ENCODE measurements at places on chromosomes 7 and 10. TPM values are rescaled to one million over a fixed set of nuclear protein-coding genes. Genes with fewer than 3 reads are reported as not detected.

- no peak for DNase-seq
These were observed 65.0 kb upstream of the IL6 start for GRCh38 chr7:22662036-22662435.

DNA sequence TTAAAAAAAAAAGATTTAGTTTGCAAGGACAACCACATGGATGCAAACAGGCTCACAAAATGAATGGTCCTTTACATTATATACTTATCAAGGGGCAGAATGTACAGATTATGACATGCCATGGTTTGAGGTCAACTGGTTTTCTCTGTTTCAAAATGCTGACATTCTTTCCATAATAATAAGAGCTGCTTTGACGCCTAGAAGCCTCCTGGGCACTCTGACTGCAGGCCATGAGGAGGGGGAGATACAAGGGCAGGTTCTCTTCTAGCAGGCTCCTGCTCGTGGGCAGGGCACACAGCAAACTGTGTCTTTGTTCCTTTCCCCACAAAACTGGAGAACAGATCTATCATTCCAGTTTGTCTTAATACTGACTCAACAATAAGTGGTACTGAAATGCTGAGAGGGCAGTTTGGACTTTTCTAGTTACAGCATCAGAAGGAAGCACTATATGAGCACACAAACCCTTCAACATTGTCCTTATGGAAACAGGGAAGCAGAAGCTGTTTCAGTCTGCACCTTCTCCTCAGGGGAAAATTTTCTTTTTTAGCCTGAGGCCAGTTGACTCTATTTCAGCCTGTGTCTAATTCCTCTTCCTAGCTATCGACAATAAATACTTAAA, 314.9 kb upstream of the AOAH start:
- no peak for DNase-seq

GRCh38 chr10:46247808-46248569, 38.8 kb upstream of the ANTXRL start:
- DNase-seq: no peak

DNA sequence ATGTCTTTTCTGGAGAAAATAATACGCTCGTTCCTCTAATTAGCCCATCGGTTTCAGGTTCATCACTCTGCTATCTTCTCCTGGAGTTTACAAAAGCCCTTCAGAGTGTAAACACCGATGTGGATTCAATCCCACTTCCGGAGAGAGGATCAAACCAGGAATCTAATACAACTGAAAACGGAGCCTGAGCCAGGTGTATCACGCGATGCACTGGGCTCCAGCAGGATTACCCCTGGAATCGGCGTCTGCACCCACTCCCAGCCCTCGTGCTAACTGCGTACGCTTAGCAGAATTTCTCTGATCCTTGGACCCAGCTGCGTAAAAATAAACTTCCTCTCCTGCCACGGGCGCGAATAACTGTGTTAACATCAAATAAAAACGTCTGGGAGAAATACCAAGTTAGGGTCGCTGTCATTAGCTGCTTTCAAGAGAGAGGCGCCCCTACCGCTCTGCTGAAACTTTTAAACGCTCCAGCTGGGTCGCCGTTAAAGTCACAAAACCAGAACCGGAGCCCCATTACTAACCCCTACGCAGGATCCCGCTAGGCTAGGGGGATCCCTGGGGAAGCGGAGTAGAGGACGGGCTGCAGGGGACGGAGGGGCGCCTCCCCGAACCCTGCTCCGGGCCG, 502 bp downstream of the ZNF3 start:
- no peak for DNase-seq

GRCh38 chr7:129707910-129708499, 96.5 kb downstream of the NRF1 start:
- no peak for DNase-seq

DNA sequence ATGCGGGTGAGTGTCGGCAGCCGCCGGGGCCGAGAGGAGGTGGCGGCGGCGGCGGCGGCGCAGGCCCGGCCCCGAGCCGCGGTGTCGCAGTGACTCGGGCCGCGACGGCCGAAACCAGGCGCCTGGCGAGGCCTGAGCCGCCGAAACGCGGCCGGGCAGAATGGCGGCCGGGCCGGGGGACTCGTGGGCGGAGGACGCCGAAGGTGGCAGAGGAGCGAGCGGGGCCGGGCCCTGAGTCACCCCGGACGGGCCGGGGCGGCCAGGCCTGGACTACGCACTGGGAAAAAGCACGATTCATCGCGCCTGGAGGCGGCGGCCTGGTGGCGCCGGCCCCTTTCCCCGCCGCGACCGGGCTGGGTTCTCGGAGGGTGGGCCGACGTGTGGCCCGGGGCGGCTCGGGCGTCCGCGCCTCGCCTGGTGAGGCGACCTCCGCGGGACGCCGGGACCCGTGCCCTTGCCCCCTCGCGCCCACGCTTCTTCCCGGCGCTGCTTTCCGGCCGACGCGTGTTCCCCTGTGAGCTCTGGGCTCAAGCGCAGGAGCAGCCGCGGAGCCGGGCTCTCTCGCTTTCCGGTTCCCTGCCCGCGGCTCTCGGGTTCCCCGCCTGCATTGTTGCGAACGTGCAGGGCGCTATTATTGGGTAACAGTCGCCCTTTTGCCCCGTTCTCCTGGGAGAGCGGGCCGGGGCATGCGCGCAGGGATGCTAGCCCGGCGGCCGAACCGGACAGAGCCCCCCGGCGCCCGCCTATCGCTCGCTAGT, 500 bp downstream of the CUL1 start:
- DNase-seq: peak; percentile 46

DNA sequence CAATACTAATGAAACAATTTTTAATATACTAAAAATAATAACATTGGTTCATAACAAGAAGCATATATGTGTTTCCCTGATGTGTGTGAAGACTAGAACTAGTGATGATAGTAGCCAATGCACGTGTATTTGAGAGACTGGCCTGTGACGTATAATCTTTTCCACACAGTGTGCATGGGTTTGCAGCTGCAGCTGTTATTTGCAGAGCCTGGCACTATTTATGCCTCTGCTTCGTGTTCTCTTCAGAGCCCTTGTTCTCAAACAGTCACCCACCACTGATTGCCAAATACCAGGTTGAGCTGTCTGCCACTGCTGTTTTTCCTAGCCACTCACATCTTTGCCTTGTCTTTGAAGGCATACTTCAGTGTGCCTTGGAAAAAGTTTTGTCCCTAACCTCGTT, 531.7 kb downstream of the ETV1 start:
- no peak for DNase-seq

GRCh38 chr10:34760606-34761005, 54.5 kb downstream of the PARD3 start:
- no peak for DNase-seq

DNA sequence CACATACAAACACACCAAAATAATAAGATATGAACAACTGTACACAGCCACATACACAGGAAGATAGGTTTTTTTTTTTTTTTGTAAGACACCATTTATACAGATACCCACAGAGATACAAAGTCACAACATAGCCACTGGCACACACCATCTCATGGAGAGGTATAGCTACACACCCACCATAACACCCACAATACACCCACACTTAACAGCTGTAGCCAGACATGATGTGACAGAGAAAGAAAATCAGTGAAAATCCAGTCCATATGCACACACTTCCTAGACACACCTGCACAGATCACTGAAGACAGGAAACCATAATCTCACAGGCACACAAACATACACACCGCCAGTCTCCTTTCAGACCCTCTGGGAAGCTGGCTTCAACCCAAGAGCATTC, 62.4 kb upstream of the PAX2 start:
- DNase-seq: no peak

- no peak for DNase-seq
These were observed 823.1 kb downstream of the SORCS1 start for GRCh38 chr10:106341356-106341755.

DNA sequence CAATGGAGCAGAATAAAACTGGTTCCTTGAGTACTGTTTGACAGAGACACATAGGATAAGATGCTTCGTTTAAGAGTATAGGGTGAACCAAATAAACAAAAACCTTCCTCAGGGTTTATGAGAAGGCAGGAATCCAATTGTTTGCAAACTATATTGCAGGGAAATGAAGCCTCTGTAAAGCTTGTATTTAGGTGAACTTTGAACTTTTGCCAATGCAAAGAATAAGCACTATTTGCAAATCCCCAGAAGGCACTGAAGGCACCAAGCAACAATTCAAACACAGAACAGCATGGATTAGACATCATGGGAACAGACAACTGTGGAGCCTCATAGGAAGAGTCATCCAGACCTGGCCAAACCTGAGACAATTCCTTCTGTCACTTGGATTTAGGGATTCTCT, 47.1 kb upstream of the WASL start:
- no peak for DNase-seq

- no peak for DNase-seq
These were observed 18.2 kb downstream of the DNAJC12 start for GRCh38 chr10:67819768-67820204.

GRCh38 chr7:81161451-81162075, 242.7 kb upstream of the SEMA3C start:
- no peak for DNase-seq

DNA sequence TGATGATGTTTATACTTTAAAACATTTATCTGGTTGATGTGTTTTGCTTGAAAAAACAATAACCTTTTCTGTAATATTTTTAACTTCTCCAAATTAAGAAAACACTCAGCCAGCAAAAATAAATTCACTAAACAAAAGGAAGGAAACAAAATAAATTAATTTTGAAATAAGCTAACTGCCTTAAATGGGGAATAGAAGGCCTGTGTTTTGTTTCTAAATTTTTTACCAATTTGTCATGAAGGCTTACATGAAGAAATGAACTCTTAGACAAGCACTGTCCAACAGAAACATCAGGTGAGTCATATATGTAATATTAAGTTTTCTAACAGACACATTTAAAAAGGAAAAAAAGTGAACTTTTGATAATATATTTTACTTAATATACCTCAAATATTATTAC, 68.5 kb downstream of the LRRN3 start:
- no peak for DNase-seq

DNA sequence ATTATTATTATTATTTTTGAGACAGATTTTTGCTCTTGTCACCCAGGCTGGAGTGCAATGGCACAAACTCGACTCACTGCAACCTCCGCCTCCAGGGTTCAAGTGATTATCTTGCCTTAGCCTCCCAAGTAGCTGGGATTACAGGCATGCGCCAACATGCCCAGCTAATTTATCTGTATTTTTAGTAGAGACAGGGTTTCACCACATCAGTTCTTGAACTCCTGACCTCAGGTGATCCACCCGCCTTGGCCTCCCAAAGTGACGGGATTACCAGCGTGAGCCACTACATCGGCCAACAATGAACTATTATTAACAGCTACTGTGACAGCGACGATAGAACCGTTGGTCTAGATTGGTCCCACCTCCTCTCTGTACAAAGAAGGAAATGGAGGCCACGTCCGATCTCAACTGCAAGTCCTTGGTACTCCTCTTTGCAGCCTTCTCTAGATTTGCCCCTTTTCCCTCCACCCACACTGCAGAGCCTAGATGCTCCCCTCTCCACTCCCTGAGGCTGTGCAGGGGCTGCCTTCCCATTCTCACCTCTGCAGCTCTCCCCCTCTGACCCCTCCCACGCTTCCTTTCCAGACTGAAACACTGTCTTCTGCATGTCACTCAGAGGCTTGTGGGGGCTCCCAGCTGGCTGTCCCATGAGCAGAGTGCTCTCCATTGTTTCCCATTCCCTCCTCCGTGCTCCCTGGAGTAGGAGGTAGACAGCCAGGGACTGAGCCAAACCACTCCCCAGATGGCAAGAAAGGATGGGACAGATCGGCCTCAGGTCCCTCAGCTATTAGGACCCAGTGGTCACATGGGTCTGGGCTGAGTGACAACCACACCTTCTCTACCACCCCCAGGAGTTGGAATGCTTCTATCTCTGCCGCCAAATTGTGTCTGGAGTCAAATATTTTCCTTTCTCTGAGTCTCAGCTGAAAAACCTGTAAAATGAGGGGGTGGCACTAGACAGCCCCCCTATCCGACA, 2.3 kb downstream of the LOXL4 start:
- DNase-seq: no peak

GRCh38 chr10:46301721-46302479, 15.1 kb downstream of the ANTXRL start:
- DNase-seq: no peak

GRCh38 chr10:84842593-84842992, 514.2 kb downstream of the CCSER2 start:
- DNase-seq: no peak

DNA sequence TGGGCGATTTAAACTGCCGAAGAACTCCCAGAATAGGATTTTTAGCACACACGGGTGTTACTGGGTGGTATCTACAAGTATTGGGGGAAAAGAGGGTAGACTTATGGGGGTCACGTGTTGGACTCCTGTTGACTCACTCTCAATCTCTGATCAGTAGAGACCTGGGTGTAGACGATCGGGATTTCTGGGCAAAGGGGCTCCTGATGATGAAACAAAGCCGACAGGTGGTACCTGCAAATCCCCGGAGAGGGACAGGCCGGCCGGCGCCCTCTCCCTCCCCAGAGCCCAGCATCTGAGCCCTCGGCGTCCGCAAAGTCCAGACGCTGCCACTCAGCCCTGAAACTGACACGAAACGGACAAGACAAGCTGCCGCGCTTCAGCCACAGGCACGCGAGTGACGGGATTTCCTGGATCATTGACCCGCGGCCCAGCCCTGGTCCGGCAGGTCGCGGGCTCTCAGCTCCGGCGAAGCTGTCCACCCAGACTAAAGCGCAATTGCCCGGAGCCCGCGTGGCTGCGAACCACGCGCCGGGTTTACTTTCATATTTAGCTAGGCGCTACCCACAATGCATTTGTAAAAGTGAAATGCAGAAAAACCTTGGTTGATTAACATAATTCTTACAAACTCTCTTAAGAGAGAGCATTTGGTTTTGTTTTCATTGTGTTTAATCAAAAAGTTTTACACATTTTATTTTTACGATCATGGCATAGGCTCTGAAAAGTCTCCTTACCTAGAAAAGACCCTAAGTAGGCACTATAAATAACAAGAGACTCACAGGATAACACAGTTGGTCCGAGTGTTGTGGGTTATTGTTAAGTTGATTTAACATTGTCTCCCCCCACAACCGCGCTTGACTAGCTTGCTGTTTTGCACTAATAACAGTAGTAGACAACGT, 56.9 kb upstream of the EZH2 start:
- DNase-seq: peak; percentile 52

GRCh38 chr7:102004229-102004628, 186.8 kb downstream of the CUX1 start:
- DNase-seq: no peak

GRCh38 chr10:15789793-15790525, 70.2 kb upstream of the ITGA8 start:
- DNase-seq: no peak

- DNase-seq: no peak
These were observed 1082.9 kb downstream of the LRMDA start for GRCh38 chr10:76514321-76514720.

GRCh38 chr7:127730658-127731276, 78.8 kb downstream of the SND1 start:
- no peak for DNase-seq

Gene CPA2
- total RNA-seq: 0.55 TPM

Gene VSTM4
- total RNA-seq: 2.3 TPM

Gene MEOX2
- total RNA-seq: 1.4 TPM

Gene TAF3
- 11.8 TPM for total RNA-seq

Gene GNAT3
- total RNA-seq: not detected

Gene MKX
- not detected for total RNA-seq

Gene BTBD16
- not detected for total RNA-seq

Gene EVX1
- 0.80 TPM for total RNA-seq

Gene LIPM
- not detected for total RNA-seq

Gene SPDYE1
- total RNA-seq: not detected
